CD4-positive, alpha-beta T cell treated with Interleukin-15 for 1 hour (primary cell): ENCODE measurements at places on chromosomes 16 and 17.

DNA sequence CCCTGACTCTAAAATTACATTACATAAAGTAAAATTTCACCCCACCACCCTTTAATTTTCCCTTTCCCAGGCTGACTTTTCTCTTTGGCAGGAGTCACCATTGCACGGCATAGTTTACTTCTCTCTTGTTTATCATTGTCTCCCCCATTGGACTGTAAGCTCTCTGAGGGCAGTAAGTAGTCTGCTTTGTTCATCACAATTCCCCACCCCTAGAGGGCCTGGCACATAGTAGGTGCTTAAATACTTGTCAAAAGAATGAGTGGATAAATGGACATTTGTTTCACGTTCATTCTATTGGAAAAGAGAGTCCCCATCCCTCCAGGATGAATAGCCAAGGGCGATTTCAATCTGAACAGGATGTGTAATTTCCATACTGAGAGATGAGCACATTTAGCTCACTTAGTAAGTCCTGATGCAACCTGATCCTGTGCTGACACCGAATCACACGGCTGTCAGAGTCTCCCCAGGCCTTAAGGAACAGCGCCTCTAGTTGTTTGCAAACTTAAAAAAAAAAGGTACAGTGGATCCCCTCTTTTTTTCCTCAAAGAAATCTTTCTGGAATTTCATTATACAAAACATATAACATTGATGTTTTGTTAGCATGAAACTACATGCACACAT lies 54.0 kb downstream of the AKAP1 start:
- DNase-seq = no peak

- DNase-seq = peak; percentile 26
Measured at GRCh38 chr16:27286451-27286850, 17.9 kb upstream of the NSMCE1 start.

DNA sequence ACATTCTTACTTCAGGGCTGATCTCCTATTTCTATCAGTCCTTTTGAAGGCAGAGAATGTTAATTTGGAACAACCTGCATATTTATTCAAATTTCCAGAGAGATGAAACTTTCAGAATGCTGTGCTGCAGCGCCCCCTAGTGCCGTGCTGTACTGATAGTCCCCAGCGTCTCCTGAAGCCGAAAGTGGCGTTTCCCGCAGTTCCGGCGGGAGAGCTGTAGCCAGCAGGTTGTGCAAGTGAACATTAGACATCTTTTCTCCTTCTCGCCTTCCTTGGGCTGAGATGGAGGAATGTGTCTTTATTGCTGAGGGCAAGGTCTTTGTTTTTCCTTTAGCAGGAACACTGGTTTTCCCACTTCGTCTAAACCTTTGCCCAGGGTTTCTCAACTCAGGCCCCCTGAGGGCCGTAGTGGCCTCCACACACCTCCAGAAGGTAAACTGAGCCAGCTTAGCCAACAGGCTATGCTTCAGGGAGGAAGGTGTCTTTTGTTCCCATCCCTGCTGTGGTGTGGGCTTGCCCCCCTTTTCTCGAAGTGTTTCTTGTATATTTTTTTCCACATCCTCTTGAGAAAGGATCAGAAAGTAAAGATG lies 26.4 kb downstream of the USP10 start:
- DNase-seq = peak; percentile 75

DNA sequence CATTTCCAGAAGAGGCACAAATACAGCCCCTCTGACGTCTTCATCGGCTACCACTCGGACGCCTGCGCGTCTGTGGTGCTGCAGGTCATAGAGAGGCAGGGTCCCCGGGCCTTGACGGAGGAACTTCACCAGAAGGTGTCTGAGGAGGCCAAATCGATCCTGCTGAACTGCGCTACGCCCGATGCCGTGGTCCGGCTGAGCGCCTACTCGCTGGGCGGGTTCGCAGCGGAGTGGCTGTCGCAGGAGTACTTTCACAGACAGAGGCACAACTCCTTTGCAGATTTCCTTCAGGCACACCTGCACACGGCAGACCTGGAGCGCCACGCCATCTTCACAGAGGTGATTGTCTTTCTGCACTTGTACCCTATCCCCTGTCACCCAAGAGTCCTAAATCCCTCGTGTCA lies 67.0 kb upstream of the ENDOV start:
- no peak for DNase-seq

- no peak for DNase-seq
Measured at GRCh38 chr17:80948019-80948975, 43.3 kb upstream of the CHMP6 start.

DNA sequence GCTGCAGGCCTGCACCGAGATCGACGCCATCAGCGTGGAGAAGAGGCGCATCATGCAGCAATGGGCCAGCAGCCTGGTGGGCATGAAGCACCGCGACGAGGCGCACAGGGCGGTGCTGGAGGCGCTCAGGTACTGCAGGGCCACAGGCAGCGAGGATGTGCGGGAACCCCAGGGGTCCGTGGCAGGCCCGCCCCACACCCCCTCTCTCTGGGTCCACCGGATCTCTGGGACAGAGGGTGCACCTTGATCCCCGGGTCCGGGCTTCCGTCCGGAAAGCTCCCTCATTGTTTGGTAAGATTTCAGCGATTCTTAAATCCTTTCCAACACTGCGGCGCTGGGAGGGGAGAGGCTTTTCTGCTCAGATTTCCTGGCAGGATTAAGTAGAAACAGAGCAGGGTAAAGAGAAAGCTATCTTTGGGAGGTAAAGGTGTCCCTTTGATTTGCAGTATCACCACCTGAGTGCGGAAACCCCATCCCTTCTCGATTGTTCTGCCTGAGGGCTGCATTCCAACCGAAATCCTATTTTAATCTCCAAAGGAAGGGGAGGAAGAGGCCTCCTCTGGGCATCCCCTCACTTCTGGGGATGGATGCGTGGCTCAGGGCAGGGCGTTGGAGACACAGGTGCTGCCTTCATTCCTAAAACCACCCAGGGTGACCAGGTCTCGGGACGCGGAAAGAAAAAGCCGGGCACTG lies 29.2 kb downstream of the CCDC40 start:
- DNase-seq = no peak

GRCh38 chr17:59666235-59666634 lies 41.0 kb downstream of the PTRH2 start:
- no peak for DNase-seq

DNA sequence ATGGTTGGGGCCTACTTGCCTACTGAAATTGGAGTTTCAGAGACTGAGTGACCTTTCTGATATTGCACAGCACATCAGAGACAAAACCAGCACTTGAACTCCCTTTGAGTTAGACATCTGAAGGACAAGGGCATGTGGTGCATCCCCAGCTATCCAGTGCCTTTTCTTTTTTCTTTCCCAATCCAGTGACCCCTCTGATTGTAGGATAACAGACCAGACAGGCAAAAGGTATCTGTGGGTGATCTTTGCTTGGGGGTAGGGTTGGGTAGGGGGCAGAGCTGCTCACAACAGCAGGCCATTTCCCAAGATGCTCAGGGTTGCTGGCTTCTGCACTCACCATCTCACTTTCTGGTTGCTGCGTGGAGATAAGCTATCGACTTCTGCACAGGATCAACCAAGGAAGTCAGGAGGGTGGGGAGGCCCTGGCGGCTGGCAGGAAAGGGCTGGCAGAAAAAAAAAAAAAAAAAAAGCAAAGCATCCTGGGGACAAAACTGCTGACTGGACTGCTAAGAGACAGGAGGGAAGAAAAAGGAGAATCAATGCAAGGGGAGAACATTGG lies 42.2 kb downstream of the HOXB1 start:
- DNase-seq = no peak

DNA sequence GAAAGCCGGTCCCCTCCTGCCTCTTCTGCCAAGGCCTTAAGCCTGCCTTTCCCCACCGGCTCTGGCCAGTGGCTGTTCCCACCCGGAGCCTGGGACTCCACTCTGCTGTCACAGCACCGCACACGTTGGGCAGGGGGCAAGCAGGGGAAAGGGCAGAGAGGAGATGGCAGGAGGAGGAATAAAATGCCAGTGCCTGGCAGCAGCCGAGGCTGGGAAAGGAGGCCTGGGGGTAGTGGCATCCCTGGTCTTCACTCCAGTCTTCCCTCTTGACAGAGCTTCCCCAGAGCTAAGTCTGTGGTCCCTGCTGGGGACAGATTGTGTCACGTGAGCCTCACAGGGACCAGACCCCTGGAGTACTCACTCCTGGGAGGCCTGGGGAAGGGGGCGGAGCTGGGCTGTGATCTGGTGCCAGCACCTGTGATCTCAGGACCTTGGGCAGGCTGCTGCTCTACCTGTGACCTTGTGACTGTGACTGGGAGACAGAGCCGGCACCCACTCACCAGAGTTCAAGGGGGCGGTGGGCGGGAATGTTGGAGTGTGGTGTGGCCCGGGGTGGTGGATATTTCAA lies 97.2 kb upstream of the GSE1 start:
- no peak for DNase-seq

DNA sequence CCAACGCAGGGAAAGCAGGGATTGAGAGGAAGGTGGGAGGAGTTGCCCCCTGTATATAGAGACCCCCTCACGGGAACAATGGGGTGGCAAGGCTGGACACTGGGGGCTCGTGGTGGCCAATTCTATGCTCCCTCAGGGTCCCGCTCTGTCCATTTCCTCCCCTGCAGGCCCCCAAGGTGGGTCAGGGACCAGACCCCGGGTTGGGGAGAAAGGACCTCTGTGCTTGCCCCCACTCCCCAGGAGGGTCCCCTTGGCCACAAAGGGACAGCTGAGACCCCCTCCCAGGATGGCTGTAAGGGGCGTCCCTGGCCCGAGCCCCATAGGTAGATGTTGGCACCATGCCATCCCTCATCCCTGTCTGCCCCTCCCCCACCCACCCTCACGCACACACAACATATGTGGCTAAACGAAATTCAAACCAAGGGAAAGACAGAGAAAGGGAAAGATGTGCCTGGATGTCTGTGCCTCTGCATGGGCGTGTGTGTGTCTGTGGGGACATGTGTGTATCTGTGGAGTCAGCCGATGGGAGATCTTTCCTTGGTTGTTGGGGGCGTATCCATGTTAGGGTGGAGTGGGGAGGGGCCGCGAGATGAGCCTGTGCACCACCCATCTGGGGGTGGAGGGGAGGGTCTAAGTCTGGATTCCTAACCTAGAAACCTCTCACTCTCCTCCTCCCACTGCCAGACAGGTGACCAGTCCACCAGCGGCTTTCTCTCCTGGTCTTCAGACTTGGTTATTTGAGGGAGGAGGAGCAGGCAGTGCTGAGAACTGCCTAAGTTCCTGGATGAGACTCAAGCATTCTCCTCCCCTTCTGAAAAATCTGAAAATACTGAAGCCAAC lies 642 bp upstream of the NEUROD2 start:
- no peak for DNase-seq

- DNase-seq = no peak
Measured at GRCh38 chr17:79813297-79814126, 16.6 kb upstream of the CBX8 start.

GRCh38 chr17:82305727-82306300 lies 11.6 kb downstream of the CD7 start:
- DNase-seq = no peak

GRCh38 chr16:5603836-5604235 lies 506.2 kb upstream of the EEF2KMT start:
- DNase-seq = no peak

DNA sequence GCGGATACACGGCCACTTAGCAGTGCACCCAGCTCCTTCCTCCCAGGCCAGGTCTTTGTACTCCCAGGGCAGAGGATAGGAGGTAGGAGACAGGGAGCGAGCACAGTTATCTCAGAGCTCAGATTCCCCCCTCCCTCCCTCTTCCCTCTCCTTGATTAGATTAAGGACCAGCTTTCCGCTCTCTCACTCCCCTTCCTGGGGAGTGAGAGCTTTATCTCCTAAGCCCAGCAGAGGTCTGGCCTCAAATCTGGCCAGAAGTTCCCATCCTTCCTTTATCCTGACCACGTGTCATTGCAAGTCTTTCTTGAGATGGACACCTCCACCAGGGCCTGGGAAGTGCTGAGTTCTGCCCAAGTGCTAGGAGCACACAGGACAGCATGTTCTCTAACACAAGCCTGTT lies 5.1 kb downstream of the ARL4D start:
- DNase-seq = no peak

GRCh38 chr16:68022728-68023537 lies at the start of the genes DDX28 and DUS2:
Gene DDX28 (minus strand): TSS chr16:68023232. CDS start chr16:68023202, 30 bp downstream.
Gene DUS2 (plus strand): TSS chr16:68023284. CDS start chr16:68038024, 14,740 bp downstream.
- DNase-seq = peak; percentile 90

GRCh38 chr16:8179615-8180014 lies 410.7 kb downstream of the TMEM114 start:
- no peak for DNase-seq

DNA sequence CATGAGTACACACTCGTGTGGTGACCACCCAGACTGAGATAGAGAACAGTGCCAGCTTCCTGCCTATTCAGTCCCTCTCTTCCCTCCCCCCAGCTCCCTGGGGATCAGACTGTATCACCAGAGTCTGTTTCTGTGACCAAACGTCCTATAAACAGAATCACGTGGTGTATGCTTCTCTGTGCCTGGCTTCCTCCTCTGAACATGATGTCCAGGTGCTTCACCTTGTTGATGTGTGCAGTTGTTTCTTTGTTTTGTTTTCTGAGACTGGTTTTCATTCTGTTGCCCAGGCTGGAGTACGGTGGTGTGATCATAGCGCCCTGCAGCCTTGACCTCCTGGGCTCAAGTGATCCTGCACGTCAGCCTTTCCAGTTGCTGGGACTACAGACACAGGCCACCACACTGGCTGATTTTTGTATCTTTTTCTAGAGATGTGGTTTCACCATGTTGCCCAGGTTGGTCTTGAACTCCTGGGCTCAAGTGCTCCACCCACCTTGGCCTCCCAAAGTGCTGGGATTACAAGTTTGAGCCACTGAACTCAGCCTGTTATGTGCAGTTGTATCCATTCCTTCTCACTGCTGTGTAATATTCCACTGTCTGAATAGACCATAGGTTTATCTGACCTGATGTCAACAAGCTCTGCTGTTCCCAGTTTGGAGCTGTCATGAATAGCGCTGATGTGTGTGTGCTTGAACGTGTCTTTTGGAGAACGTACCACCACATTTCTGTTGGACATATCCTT lies 28.9 kb upstream of the PRM1 start:
- DNase-seq = peak; percentile 71

GRCh38 chr17:39671651-39672521 lies 3.6 kb downstream of the PNMT start:
- DNase-seq = no peak

GRCh38 chr17:45861165-45861564 lies 16.5 kb downstream of the SPPL2C start:
- DNase-seq = no peak

GRCh38 chr16:30407102-30407803 lies at the start of gene ZNF771:
Gene ZNF771 (plus strand): TSS chr16:30407606. CDS start chr16:30408054, 448 bp downstream.
- DNase-seq = peak; percentile 86

DNA sequence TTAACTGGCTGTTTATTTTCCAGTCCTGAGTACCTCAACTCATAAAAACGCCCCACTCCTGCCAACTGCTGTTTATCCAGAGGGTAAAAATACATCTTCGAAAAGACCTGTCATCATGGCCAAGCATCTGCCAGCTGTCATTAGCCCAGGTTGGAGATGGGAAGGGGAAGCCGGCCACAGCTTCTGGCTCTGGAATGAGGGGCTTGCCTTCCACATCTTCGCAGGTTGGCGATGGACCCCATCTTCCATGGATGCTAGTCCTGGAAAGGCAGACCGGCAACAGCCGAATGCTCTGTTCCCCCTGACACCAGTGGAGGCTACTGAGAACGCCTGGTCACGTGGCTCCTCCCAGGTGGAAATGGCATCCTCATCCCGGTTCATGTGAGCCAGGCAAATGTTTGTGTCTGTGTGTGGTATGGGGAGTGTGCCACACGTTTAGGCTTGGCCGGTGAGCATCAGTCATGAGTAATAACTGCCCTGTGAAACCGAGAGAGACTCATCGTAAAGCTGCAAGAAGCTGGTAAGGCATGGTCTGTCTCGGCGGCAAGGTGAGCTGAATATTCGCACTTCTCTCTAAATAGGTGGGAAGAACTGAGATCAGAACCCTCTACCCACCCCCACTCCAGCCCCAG lies 420 bp upstream of the KRTAP17-1 start:
- DNase-seq = no peak
